ENCODE measurements at places on chromosomes 7 and 10. TPM values are rescaled to one million over a fixed set of nuclear protein-coding genes. Genes with fewer than 3 reads are reported as not detected.

CALHM3 gene
- total RNA-seq, result not detected

PKD2L1 gene
- total RNA-seq, result not detected

ABLIM1 gene
- 28.6 TPM for total RNA-seq

SLC26A4 gene
- 0.65 TPM for total RNA-seq

PLPP4 gene
- total RNA-seq, result 17.2 TPM

KAZALD1 gene
- 3.6 TPM for total RNA-seq

RGS10 gene
- total RNA-seq, result 44.4 TPM

FAM131B gene
- 1.4 TPM for total RNA-seq

MRLN gene
- not detected for total RNA-seq

PHYHIPL gene
- total RNA-seq, result not detected

PIK3CG gene
- 6.7 TPM for total RNA-seq

XRCC2 gene
- total RNA-seq, result 4.4 TPM

OR6V1 gene
- total RNA-seq, result not detected

ATOH7 gene
- not detected for total RNA-seq

INMT gene
- 0.15 TPM for total RNA-seq

NUTM2B gene
- total RNA-seq, result 0.15 TPM

LIPJ gene
- total RNA-seq, result not detected

GIMAP5 gene
- 8.1 TPM for total RNA-seq

CLDN4 gene
- not detected for total RNA-seq

CTAGE8 gene
- 0.15 TPM for total RNA-seq

ELMO1 gene
- total RNA-seq, result 28.3 TPM

TRRAP gene
- 12.3 TPM for total RNA-seq

ADRB1 gene
- under 0.01 TPM for total RNA-seq

MACROH2A2 gene
- 0.65 TPM for total RNA-seq

PTPN20 gene
- 1.2 TPM for total RNA-seq

C10orf143 gene
- 0.65 TPM for total RNA-seq

FGL2 gene
- under 0.01 TPM for total RNA-seq

GPR26 gene
- not detected for total RNA-seq

CPN1 gene
- not detected for total RNA-seq

COBL gene
- total RNA-seq, result not detected

LLCFC1 gene
- not detected for total RNA-seq

NODAL gene
- not detected for total RNA-seq

FAM241B gene
- total RNA-seq, result not detected

ITIH2 gene
- not detected for total RNA-seq

LRRC4 gene
- 0.32 TPM for total RNA-seq

ASB10 gene
- not detected for total RNA-seq
